Naive thymus-derived CD4-positive, alpha-beta T cell (primary cell): ENCODE measurements at places on chromosomes 4 and X. TPM values are rescaled to one million over a fixed set of nuclear protein-coding genes. Genes with fewer than 3 reads are reported as not detected.

GRCh38 chr4:37885496-37885895, 5.4 kb upstream of the TBC1D1 start:
- no peak for DNase-seq

DNA sequence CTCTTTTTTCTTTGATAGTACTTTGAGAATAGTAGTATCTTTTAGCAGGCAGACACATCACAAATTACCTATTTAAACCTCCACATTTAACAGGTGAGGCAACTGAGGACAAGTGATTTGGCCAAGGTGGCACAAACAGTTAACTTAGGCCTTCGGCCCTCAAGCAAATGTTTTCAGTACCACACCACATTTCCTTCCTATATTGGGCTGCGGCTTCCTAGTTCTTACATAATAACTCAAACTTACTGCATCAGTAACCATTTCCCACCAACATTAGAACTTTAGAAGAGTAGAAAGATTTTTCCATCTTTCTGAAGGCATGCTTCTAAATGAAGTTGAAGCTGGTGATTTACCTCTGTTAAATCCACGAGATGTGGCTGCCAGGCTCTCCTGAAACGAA, 63.2 kb upstream of the SLC4A4 start:
- DNase-seq, result no peak

GRCh38 chrX:89124985-89125384, 378.0 kb downstream of the CPXCR1 start:
- DNase-seq, result no peak

DNA sequence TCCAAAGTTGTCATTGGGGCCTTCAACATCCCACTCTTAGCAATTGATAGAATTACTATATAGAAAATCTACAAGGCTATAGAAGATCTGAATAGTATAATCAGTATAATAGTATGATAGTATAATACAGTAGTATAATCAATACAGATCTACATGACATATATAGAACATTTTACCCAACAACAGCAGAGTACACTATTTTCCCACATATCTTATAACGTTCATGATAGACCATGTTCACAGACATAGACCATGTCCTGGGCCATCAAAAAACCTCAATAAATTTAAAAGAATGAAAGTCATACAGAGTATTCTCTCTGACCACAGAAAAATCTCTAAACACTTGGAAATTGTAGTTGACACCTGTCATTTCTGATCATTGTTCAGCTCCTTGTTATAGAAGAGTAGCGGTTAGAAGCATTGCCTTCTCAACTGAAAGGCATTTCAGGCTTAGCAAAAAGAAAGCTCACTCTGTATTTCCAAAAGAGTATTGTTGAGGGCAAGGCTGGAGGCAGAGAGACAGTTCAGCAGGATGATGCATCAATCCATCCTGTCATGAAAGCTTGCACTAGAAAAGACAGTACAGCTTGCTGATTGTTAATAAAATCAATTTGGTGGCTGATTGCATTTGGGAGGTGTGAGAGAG, 38.8 kb upstream of the ARMCX5 start:
- DNase-seq, result no peak

DNA sequence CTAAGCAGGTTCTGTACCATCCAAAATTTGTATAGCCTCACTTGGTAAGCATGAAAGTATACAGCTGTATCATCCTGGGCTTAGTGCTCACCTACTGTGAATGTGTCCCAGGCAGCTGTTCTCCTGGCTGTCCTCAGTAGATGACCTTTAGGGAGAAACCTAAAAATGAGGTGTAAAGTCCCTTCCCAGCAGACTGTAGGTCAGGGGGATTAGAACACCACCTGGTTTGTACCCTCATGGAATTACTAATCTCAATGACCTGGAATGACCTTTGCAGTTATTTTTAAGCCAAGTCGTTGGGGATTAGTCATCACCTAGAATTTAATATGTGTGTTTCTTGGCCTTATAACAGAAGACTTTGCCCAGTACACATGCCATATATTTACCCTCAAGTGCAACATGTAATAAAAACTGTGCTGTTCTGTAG, 39.1 kb upstream of the MBTPS2 start:
- DNase-seq, result no peak

DNA sequence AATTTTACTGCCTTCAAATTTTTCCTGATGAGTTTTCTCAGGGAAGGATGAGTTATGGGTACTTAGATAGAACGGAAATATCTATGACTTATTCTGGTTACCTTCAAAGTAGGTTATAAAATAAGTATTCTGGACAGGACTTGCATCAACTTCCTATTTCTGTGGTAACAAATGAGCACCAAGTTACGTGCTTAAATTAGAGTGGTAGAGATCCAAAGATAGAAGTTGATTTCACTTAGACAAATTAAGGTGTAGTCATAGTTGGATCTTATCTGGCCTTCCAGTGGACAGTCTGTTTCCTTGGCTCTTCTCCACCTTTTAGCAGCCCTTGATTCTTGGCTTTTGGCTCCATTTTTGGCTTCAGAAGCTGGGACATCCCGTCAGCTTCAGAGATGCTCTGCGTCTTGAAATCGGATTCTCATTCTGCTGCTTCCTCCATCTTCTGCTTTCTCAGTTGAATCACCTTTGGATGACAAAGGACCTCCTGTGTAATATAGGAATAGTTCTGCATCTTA, 109.9 kb downstream of the ZNF518B start:
- DNase-seq, result no peak

DNA sequence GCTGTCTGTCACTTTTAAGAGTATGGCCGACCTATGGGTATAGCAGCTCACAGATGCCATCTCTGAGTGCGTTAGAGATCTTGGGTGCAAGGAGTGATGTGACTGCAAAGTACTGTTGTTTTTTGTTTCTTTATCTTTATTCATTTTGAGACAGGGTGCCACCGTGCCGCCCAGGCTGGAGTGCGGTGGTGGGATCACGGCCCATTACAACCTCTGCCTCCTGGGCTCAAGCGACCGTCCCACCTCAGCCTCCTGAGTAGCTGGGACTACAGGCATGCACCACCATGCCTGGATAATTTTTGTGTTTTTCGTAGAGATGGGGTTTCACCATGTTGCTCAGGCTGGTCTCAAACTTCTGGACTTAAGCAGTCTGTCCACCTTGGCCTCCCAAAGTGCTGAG, 71.4 kb downstream of the CCKAR start:
- no peak for DNase-seq

PNMA6F gene
- total RNA-seq, result not detected

CXCL8 gene
- total RNA-seq, result 142 TPM
